Stimulated activated CD4-positive, alpha-beta T cell treated with anti-CD3 and anti-CD28 coated beads, Interleukin-1b, Interleukin-23, amount 100 ng/mL, for 4 hours (primary cell): ENCODE measurements at places on chromosomes 3 and 15.

- no peak for DNase-seq
Measured at GRCh38 chr3:44896440-44896839, 22.0 kb downstream of the TGM4 start.

DNA sequence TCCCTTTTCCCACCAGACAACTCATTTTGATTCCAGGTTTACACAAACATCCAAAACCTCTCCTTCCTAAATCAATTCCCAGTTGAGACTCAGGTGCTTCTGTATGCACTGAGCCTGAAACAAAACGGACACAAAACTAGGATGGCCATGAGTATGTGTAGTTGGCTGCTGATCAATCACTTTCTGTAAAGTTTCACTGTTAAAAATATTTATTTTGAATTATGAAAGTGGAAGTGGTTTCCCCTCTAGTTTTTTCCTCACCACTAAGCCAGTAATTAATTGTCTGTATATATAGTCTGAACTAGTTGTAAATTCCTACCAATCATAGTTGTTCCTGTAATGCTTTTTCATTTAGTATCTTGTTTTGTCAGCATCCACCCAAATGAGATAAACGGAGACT, 51.7 kb upstream of the TSPAN3 start:
- DNase-seq = no peak

DNA sequence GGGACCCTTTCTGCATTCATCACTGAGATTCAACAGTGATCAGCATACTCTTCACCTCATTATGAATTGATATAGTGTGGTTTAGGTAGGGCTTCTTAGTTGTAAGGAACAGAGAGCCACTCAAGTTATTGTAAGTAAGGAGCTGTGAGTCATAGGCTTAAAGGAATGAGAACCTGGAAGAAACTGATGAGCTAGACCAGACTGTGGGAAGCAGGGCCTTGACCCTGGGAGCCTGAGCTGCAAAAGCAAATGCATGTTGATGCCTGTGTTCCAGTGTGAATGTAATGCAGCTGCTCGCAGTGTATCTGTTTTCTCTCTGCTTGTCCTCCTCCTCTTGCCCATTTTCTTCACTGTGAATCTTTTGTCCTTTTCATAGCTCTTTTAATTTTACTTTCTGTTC, 13.6 kb downstream of the ZKSCAN7 start:
- DNase-seq = no peak

DNA sequence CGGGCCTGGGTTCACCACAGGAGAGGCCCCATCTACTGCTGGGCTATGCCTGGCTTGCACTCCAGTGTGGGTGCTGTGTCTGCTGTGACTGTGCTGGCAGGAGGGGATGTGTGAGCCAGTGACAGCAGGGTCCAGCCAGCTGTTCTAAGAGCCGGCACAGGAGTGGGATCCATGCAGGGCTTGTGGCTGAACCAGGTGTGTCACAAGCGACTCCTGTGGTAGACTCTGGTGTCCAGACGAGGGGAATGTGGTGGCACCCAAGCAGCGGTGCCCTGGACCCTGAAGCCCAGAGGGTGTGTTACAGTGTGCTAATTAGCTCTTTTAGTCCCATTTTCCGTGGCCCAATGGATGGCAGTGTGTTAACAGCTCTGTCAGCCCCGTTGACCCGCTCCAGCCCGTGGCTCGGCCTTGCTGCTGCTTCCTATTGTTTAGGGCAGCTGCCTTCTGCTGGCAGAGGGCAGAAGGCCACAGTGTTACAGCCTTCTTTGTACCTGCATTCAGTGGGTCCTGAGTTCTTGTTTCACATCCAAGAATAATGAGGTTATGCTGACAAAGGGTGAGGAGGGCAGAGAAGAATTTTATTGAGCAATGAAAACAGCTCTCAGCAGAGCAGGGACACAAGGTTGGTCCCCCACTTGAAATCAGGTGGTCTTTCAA, 78.5 kb upstream of the RNU6-1 start:
- no peak for DNase-seq

DNA sequence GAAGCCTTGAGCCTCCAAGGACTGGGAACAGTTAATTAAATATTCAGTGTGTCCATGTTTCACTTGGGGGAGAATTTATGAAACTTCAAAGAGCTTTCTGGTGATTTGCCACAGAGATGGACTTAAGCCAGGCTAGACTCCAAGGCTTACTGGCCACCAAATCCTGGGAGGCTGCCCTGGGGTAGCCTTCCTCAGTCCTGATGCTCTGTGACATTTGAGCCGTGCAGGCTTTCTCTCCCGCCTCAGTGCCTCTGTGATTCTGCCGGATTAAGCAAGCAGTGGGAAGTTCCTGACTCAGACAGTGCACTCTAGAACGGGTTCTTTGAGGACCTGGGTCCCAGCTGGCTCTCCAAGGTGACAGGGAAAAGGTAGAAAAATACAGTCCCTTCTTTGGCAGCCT, 314.7 kb upstream of the ICE2 start:
- DNase-seq = no peak

- no peak for DNase-seq
Measured at GRCh38 chr15:81887912-81888311, 157.9 kb downstream of the MEX3B start.

DNA sequence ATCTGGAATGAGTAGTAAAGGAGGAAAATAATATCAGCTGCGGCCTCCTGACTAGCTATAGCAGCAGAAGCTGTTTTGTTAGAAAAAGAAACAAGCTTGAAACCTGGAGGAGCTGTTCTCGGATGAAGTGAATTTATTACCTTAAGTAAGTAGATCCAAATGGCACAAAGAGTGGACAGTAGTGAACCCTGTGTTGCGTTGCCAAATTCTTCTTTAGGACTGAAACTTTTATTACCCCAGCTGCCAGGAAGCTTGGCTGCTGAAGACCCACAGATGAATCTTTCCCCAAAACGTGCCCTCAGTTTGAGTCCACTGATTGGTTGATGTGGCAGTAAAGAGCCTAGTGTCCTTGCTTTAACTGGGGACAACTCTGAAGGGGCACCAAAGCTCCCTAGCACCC, 366.8 kb upstream of the GBE1 start:
- DNase-seq = no peak

GRCh38 chr3:159785273-159785708, 203.3 kb upstream of the IL12A start:
- no peak for DNase-seq

GRCh38 chr3:145869958-145870357, 291.0 kb downstream of the PLOD2 start:
- DNase-seq = no peak

- no peak for DNase-seq
Measured at GRCh38 chr15:57792724-57793449, 86.4 kb downstream of the POLR2M start.

DNA sequence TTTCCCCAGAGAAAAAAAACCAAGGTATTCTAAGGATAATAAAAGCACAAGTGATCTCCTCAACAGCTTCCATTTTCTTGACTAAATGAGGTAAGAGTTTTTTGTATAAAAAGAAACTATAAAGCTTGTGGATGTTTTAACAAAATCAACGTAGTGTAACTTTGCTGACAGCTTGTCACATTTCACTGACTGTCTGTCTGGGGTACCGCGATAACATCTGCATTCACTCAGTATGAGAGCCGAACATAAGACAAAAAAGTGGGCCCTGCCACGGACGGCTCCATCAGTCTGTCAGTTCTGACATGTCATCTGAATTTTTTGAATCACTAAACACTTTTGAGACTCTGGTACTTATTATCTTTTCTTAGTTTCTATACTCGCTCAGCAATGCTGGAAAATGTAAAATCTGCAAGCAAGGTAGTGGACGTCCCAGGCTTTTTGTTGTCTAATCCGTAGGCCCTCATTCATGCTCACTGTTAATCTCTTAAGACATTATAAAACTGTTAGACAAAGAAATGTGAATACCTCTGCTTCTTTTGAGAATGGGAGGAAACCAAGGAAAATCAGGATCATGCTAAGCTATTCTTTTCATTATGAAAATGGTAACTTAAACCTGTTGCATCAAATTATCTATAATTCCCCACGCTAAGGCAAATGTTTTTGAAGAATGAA, 307.1 kb downstream of the MECOM start:
- no peak for DNase-seq

DNA sequence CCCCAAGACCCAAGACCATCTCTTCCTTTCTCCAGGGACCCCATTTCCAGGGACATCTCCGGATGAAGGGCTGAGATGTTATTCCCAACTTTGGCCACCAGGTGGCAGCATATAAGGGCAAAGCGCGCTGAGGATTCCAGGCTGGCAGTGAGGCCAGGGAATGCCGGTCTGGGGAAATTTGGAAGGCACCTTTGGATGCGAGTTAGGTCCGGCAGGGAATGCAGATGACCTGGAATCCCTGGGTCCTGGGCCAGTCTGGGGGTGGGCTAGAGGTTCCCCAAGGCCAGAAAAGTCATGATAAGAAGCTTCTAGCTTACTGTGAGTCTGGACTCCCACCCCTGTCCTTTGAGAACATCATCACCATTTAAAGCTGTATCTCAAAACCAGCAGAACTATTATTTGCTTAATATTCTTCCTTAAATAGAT, 1.6 kb upstream of the CHST13 start:
- peak; percentile 17 for DNase-seq

GRCh38 chr15:60535743-60536142, 56.8 kb upstream of the ICE2 start:
- DNase-seq = no peak

DNA sequence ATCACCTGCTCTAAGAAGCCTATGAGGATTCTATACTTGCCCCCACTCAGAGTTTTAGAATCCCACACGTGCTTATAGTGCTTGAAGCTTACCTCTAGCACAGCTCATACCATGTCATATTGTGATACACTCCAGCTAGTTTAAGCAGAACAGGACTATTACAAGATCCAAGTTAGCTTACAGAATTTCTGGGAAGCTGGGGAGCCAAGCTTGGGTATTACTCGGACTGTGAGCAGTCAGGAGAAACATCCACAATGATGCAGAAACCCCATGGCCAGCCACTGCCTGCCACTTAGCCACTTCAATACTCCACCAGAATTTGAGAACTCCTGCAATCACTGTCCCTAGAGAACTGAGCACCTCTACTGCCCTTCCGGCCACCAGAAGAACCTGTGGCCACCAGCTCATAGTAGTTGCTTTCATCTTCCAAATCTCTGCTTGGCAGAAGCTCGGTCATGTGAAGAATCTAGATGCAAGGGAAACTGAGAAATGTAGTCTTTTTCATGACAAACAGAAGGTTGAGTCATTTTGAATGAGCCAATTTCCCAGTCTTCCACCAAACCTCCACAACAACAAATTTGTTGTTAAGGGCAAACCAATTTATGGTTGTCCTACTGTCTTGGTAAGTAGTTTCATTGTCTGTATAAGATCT, 27.7 kb upstream of the SSR3 start:
- DNase-seq = no peak

DNA sequence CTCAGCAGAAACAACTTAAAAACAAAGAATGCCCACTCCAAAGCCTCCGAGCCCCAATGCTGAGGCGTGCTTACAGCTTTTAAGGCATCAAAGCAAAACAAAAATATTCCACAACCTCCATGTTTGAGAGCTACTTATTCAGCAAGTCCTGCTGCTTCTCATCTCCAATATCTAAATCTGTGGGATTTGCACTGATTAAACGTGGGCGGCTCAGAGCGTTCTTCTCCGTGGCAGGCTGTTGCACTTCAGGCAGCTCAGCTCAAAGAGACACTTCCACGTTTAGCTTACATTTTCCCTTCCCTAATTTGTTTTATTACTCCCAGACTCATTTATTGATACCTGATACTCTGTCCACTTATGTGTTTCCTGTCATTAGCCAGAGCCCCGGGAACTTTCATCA, 282.6 kb upstream of the MCTP2 start:
- DNase-seq = no peak

DNA sequence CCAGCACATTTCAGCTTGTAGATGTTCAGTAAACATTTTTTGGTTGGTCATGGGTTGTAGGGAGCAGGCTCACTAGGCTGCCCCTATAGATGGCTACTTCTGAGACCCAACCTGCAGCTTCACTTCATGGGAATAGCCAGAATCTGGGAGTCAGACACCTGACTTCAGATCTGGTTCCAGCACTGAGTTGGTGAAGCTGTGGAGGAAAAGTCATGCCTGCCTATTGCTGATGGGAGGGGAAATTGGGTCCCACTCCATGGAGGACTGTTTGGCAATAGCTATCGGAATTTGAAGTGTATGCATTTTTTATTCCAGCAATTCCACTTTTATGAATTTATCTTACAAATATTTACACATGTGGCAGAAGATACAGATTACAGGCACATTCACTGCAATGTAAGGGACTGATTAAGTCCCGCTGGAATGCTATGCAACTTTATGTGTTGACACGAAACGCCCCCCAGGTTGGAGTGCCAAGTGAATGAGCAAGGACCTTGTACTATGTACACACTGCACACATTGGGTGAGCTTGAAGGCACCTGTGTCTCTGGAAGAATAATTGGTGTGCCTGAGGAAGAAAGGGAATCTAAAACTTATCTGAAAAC, 7.8 kb upstream of the CCR1 start:
- no peak for DNase-seq

GRCh38 chr3:23900744-23901143, 16.0 kb downstream of the NKIRAS1 start:
- no peak for DNase-seq

DNA sequence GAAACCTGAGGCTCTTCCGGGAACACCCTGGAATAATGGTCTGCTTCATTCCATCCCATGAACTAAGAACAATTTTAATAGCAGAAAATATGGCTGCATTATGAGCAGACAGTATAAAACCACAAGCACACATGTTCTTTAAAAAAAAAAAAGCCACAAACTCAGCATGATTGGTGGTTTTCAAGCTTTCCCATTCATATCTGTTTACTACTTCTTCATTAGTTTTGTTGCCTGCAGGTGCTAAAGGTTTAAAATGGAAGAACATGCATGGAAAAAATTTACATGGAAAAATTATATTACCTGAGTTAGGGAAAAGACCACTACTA, 137.9 kb upstream of the HES1 start:
- DNase-seq = no peak

- DNase-seq = no peak
Measured at GRCh38 chr3:30835667-30836066, 58.8 kb downstream of the GADL1 start.

GRCh38 chr15:74680456-74680855, 15.4 kb downstream of the EDC3 start:
- no peak for DNase-seq

GRCh38 chr3:142987080-142987700, 14.2 kb upstream of the U2SURP start:
- no peak for DNase-seq

DNA sequence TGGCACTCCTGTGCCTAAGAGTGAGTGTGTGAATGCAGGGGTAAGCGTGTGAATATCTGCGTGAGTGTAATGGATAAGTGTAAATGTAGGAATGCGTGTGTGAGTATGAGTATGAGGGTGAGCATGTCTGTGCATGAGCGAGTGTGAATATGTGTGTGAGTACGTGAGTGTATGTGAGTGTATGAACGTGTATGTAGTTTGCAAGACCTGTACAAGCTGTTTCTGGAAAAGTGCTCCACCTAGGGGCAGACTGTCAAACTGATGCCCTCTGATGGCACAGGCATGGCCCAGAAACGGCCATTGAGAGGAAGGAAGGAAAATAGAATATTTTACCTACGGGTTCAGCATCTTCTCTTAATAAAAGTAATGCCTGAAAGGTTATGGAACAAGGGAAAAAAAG, 24.4 kb upstream of the FRMD4B start:
- DNase-seq = peak; percentile 56

- DNase-seq = no peak
Measured at GRCh38 chr15:62886431-62887071, 156.0 kb upstream of the TPM1 start.
